Calu3 (cell line): ENCODE measurements at places on chromosomes 16 and 17. TPM values are rescaled to one million over a fixed set of nuclear protein-coding genes. Genes with fewer than 3 reads are reported as not detected.

DNA sequence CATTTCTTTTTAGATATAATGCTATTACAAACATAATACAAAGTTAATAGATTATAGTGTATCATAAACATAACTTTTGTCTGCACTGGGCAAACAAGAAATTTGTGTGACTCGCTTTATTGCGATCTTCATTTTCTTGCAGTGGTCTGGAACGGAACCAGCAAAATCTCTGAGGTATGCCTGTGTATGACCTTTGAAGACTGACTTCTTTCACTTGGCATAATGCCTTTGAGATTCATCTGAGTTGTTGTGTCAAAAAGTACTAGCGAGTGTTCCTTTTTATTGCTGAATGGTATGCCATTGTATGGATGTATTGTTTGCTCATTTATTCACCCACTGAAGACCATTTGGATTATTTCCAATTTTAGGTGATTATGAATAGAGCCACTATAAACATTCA lies 69.2 kb downstream of the TANC2 start:
- H3K27ac ChIP-seq: no peak overlapping the region
- peaks cover 21% of the 10 kb centered on the region for H3K4me1 ChIP-seq
- no peak overlapping the region for H3K4me3 ChIP-seq
- no peaks in the 10 kb centered on the region for H3K27me3 ChIP-seq
- no peak for DNase-seq

- no peak for DNase-seq
- no peak overlapping the region for H3K27ac ChIP-seq
- no peak overlapping the region for H3K4me3 ChIP-seq
- H3K36me3 ChIP-seq: no peaks in the 10 kb centered on the region
- H3K27me3 ChIP-seq: peaks cover 68% of the 10 kb centered on the region
Measured at GRCh38 chr17:83151442-83152226, 72.2 kb downstream of the METRNL start.

- peaks cover 56% of the 10 kb centered on the region for H3K4me1 ChIP-seq
- peak overlapping the region; percentile 96 for H3K27ac ChIP-seq
- peak; percentile 84 for DNase-seq
- H3K27me3 ChIP-seq: no peaks in the 10 kb centered on the region
Measured at GRCh38 chr17:45170931-45171337, 9.3 kb downstream of the HEXIM2 start.

GRCh38 chr17:5254903-5255521 lies 20.4 kb upstream of the SCIMP start:
- H3K27me3 ChIP-seq: no peaks in the 10 kb centered on the region
- H3K4me3 ChIP-seq: no peak overlapping the region
- no peaks in the 10 kb centered on the region for H3K36me3 ChIP-seq
- no peaks in the 10 kb centered on the region for H3K4me1 ChIP-seq
- no peak overlapping the region for H3K27ac ChIP-seq

- H3K4me1 ChIP-seq: peaks cover 57% of the 10 kb centered on the region
- H3K27me3 ChIP-seq: no peaks in the 10 kb centered on the region
- DNase-seq: no peak
- no peak overlapping the region for H3K4me3 ChIP-seq
Measured at GRCh38 chr16:22366889-22367288, 7.5 kb downstream of the CDR2 start.

AARSD1 gene
- total RNA-seq: 93.7 and 96.6 TPM in 2 replicates
